ENCODE measurements at places on chromosomes 2 and 18.

GRCh38 chr18:2963048-2963447 is 49.9 kb downstream of the LPIN2 start:
- DNase-seq, result no peak

GRCh38 chr2:72289283-72289682 is 141.6 kb upstream of the CYP26B1 start:
- no peak for DNase-seq

- no peak for DNase-seq
These were observed 75.8 kb upstream of the ZEB2 start for GRCh38 chr2:144595686-144596072.

DNA sequence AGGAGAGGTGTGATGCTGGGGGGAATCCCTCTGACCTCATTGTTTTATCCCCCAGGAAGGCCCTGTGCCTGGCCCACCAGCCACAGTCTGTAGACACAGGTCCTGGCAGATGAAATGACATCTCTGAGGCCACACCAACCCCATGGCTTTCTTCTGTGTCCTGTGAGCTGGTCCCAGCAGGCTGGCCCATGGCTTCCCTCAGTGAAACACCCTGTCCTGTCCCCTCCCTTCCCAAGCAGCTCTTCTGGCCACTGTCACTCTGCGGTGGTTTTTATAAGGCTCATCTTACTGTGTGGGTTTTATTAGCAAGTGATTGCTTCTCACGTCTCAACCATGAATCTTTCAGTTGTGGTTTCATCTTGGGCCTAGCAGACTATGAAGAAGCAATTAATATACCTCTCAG is 102.8 kb upstream of the STPG4 start:
- no peak for DNase-seq

DNA sequence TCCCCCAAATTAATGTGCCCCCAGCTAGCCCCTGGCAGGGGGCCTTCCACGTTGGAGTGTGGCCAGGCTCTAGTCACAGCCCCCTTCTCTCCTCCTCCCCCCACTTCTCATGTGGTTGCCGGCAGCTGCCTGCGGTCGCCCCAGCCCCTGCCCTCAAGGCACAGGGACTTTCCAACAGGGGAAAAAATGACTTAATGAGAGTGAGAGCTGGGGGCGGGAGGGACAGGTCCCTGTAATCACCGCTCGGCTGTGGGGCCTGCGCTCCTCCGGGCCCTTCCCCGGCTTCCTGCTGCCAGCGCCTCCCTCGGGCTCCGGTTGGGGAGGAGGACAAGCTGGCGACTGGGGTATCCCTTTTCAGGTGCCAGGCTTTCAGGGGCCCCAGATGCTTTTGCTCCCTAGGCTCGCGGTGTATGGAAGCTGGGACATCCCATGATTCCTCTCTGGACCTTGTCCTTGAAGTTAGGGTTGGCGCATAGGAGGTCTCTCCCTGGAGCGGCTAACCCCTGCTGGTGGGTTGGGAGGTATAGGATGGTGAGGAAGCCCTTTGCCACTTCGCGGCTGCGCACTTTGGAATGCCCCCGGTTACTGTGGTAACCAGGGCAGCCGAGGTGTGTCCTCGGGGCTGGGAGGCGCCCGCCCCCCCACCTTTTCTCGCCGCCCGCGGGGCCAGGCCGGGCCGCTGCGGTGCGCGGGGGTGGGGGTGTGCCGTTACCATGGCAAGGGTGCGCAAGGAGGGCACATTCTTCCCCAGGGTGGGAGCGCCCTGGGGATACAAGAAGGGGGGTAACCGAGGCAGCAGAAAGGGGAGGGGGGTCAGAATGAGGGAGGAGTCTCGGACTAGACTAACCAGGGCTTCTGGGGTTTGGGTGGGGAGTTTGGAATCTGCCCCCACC is 16.1 kb downstream of the WNT10A start:
- DNase-seq, result no peak

- DNase-seq, result no peak
These were observed 27.7 kb downstream of the GRB14 start for GRCh38 chr2:164593541-164593940.

DNA sequence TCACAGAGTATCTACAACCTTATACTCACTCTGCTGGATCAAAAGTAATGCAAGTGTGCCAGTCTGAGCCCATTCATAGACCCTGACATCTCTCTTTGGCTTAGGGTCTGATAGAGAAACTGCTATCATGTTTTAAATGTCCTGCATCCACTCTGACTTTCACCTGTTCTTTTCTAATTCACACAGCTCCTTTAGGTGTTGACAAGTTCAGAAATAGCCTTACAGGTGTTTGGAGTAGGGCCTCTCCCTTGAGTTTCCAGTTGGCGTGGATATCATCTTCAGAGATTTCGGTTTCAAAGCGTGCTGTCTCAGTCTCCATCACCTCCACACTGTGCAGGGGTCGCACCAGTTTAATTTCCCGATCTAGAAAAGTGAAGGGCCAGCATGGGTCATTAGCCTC is 150.3 kb downstream of the PLEKHA3 start:
- no peak for DNase-seq

- no peak for DNase-seq
These were observed 120.0 kb upstream of the SIX3 start for GRCh38 chr2:44821500-44821899.

GRCh38 chr2:231884438-231885140 is 41.6 kb downstream of the NPPC start:
- DNase-seq, result no peak

GRCh38 chr2:176182671-176183070 is 5.8 kb upstream of the HOXD1 start:
- DNase-seq, result no peak

GRCh38 chr2:128198656-128199055 is 107.7 kb downstream of the UGGT1 start:
- DNase-seq, result no peak

Measured in NCI-H1436 treated with DMSO at 0.1 percent for 48 hours (cell line).